ENCODE measurements at places on chromosomes 2 and 18.

GRCh38 chr2:173953047-173953424, 12.1 kb downstream of the SP3 start:
- peaks cover 18% of the 10 kb centered on the region for H3K36me3 ChIP-seq
- peak overlapping the region; percentile 43 for H3K27ac ChIP-seq
- H3K27me3 ChIP-seq, result no peaks in the 10 kb centered on the region
- no peak overlapping the region for H3K4me3 ChIP-seq
- DNase-seq, result no peak
- peaks cover 83% of the 10 kb centered on the region for H3K4me1 ChIP-seq

DNA sequence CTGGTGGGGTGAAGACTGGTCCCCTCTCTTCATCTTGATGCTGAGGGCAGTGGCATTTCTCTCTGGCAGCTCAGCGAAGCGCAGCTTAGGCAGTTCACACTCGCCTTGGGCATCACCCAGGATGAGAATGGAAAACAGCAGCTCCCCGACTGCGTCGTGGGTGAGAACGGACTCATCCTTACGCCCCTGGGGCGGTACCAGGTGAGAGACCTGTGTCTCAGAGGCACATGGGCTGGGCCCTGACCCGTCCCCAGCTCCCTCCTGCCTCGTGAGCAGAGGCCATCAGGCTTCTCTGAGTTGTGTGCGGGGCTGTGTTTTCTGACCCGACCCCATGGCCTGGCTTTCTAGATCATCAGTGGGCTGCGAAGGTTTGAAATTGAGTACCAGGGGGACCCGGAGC, 8.2 kb upstream of the CCDC74A start:
- no peaks in the 10 kb centered on the region for H3K27me3 ChIP-seq
- peaks cover 10% of the 10 kb centered on the region for H3K36me3 ChIP-seq
- DNase-seq, result no peak
- H3K4me1 ChIP-seq, result peaks cover 7% of the 10 kb centered on the region
- H3K4me3 ChIP-seq, result no peak overlapping the region

DNA sequence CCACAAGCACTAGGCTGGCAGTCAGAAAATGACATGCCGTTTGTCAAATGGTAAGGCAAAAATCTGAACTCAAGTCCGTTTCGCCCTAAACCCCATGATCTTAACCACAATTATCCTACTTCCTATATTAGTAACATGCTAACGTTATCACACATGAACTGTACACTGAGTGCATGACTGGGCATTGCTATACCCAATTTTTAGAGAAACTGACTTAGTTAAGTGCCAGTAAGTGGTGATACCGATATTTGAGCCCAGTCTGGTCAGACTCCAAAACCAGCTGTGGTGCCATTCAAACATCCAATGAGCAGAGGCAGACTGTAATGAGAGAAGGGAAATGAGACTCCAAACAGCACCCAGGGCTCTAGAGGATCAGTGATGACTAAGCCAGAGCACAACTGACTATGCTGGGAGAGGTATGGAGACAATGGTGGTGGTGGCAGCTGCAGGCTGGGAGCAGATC, 311.7 kb upstream of the PKDCC start:
- H3K27ac ChIP-seq, result no peak overlapping the region
- no peaks in the 10 kb centered on the region for H3K36me3 ChIP-seq
- H3K27me3 ChIP-seq, result no peaks in the 10 kb centered on the region
- peak; percentile 2 for DNase-seq
- no peaks in the 10 kb centered on the region for H3K4me1 ChIP-seq

DNA sequence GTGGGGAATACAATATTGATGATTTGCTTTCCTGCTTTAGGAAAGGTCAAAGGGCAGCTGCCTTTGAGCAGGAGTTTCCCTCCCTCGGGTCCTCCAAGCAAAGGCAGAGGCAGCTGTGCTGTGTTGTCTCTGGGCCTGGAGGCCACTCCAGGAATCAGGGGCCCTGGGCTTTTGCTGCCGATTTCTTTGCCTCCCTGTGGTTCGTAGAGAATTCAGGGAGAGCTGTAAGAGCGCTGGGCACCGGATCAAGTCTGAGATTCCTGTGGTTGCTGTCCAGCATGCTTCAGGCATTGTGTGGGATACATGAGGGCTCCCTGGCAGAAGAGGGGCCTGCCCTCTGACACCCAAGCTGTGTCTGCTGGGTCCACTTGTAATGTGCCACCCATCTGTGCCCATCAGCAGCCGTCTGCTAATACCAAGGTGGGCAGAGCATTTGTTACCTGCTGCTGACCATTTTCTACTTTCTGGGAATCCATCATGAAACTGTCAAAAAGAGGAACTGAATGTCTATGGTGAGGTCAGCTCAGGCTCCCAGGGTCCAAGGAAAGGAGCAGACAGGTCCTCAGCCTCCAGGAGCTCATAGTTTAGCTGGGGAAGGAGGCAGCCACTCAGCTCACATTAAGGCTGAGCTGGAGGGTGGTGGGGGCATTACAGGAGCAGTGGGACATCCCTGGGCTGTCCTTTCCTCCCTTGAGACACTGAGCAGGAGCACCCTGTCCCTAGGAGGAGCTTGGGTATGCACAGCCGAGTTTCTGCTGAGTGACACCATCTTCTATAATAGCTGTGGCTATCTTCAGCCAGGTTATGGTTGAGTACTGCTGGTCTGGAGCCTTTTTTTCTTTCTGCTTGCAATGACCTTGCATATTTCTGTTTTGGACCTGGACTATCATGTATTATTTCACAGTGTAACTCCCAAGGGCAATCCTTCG, 68.5 kb downstream of the CTIF start:
- no peaks in the 10 kb centered on the region for H3K4me1 ChIP-seq
- H3K36me3 ChIP-seq, result no peaks in the 10 kb centered on the region
- H3K27ac ChIP-seq, result no peak overlapping the region
- no peak overlapping the region for H3K4me3 ChIP-seq
- no peaks in the 10 kb centered on the region for H3K27me3 ChIP-seq
- DNase-seq, result no peak

- H3K4me3 ChIP-seq, result no peak overlapping the region
- H3K27ac ChIP-seq, result no peak overlapping the region
- no peaks in the 10 kb centered on the region for H3K36me3 ChIP-seq
- H3K27me3 ChIP-seq, result peaks cover 6% of the 10 kb centered on the region
- DNase-seq, result no peak
Observed at GRCh38 chr18:10020171-10020570, 106.4 kb downstream of the VAPA start.

DNA sequence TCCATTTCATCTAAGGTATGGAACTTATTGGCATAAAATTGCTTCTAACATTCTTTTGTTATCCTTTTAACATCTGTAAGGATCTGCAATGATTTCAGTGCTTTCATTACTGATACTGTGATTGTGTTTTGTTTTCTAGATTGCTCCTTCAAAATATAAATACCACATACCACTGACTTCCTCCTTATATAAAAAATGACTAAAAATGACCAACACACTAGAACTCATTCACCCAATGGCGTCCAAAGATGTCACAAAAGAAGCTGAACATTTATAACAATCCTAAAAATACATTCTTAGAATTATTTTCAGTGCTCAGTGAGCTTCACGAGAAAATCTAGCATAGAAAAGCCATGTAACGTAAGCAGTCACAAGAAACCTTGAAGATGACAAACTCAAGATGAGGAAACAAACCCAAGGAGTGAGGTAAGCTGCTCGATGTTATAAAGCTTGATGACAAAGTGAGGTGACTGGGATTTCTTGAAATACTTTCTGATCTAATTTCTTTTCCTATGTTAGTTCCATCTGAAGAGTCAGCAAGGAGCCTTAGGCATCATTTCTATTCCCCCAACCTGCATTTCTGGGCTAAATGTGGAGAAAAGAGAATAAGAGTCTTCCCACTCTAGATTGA, 42.6 kb downstream of the PNO1 start:
- H3K4me3 ChIP-seq, result no peak overlapping the region
- H3K27ac ChIP-seq, result peak overlapping the region; percentile 66
- DNase-seq, result no peak
- H3K4me1 ChIP-seq, result peaks cover 64% of the 10 kb centered on the region
- no peaks in the 10 kb centered on the region for H3K27me3 ChIP-seq
- H3K36me3 ChIP-seq, result no peaks in the 10 kb centered on the region

- H3K27me3 ChIP-seq, result no peaks in the 10 kb centered on the region
- H3K27ac ChIP-seq, result no peak overlapping the region
- DNase-seq, result no peak
- peaks cover 9% of the 10 kb centered on the region for H3K4me1 ChIP-seq
- H3K36me3 ChIP-seq, result no peaks in the 10 kb centered on the region
Observed at GRCh38 chr2:98650998-98651397, 42.6 kb downstream of the UNC50 start.

GRCh38 chr2:211802666-211803065, 735.9 kb downstream of the ERBB4 start:
- no peak for DNase-seq
- H3K36me3 ChIP-seq, result no peaks in the 10 kb centered on the region
- no peaks in the 10 kb centered on the region for H3K27me3 ChIP-seq
- H3K27ac ChIP-seq, result no peak overlapping the region

- no peak overlapping the region for H3K27ac ChIP-seq
- H3K4me3 ChIP-seq, result no peak overlapping the region
- peaks cover 17% of the 10 kb centered on the region for H3K36me3 ChIP-seq
- no peak for DNase-seq
- peaks cover 13% of the 10 kb centered on the region for H3K4me1 ChIP-seq
Observed at GRCh38 chr2:238380785-238381184, 45.9 kb upstream of the ASB1 start.

GRCh38 chr2:47688561-47688960, 94.4 kb upstream of the MSH6 start:
- H3K4me3 ChIP-seq, result no peak overlapping the region
- DNase-seq, result no peak
- peaks cover 12% of the 10 kb centered on the region for H3K4me1 ChIP-seq
- H3K27ac ChIP-seq, result no peak overlapping the region
- H3K36me3 ChIP-seq, result no peaks in the 10 kb centered on the region

DNA sequence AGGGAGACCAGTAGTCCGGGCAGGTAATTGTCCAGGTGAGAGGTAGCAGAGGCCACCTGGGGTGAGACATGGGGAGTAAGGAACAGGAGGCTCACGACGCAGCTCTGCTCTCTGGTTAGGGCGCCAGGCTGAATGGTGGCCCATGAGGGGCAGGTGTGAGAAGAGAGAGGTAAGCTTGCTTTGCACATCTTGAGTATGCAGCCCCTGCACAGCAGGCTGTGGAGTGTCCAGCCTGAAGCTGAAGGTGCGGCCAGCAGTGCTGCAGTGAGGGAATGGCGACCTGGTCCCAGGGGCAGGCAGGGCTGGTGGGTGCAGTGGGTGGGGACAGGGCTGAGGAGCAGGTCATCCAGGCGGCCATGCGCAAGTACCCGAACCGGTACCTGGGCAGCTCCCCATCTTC, 15.7 kb downstream of the PRELID3A start:
- no peaks in the 10 kb centered on the region for H3K36me3 ChIP-seq
- no peak overlapping the region for H3K27ac ChIP-seq
- no peak for DNase-seq
- peaks cover 4% of the 10 kb centered on the region for H3K27me3 ChIP-seq
- no peak overlapping the region for H3K4me3 ChIP-seq
- peaks cover 13% of the 10 kb centered on the region for H3K4me1 ChIP-seq

GRCh38 chr18:78607784-78608183, 371.8 kb upstream of the SALL3 start:
- no peak for DNase-seq
- no peaks in the 10 kb centered on the region for H3K36me3 ChIP-seq
- no peaks in the 10 kb centered on the region for H3K27me3 ChIP-seq
- H3K4me1 ChIP-seq, result no peaks in the 10 kb centered on the region

GRCh38 chr18:55220523-55220922, 261.3 kb upstream of the CCDC68 start:
- no peak for DNase-seq
- H3K27ac ChIP-seq, result no peak overlapping the region
- peak overlapping the region; percentile 39 for H3K4me3 ChIP-seq
- H3K4me1 ChIP-seq, result peaks cover 23% of the 10 kb centered on the region

GRCh38 chr2:84879584-84880394, 1.1 kb downstream of the TRABD2A start:
- H3K36me3 ChIP-seq, result no peaks in the 10 kb centered on the region
- H3K4me1 ChIP-seq, result peaks cover 44% of the 10 kb centered on the region
- peak overlapping the region; percentile 95 for H3K4me3 ChIP-seq
- DNase-seq, result peak; percentile 78

DNA sequence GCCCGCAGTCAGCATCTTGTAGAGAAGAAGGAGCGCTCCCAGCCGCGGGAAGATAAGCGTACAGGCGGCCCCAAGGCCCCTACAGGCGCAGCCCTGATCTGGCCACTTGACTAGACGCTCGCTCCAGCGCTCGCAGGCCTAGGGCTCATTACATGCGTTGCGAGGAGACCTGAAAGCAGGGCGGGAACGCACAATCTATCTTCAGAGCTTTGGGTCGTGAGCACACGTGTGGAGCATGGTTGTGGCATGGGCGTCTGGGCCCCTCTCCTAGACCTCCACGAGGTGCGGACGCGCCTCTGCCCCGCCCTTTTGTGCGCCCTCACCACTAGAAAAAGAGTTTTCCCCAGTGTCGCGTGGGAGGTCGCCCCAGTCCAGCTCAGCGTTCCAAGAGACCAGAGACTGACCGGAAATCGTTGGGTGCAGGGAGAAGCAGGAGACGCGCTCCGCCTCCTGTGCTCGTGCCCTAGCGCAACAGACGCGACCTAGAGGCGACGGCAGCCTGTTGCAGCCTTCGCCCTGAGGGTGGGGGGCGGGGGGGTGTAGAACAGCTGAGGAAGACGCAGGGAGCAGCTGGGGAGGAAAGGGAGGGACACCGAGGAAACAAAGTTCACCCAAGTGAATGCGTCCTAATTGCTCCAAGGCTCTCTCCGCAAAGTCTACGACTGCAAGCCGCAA, 12.6 kb downstream of the NR4A2 start:
- H3K4me3 ChIP-seq, result peak overlapping the region; percentile 63
- no peak for DNase-seq
- no peak overlapping the region for H3K27ac ChIP-seq
- peaks cover 40% of the 10 kb centered on the region for H3K4me1 ChIP-seq

DNA sequence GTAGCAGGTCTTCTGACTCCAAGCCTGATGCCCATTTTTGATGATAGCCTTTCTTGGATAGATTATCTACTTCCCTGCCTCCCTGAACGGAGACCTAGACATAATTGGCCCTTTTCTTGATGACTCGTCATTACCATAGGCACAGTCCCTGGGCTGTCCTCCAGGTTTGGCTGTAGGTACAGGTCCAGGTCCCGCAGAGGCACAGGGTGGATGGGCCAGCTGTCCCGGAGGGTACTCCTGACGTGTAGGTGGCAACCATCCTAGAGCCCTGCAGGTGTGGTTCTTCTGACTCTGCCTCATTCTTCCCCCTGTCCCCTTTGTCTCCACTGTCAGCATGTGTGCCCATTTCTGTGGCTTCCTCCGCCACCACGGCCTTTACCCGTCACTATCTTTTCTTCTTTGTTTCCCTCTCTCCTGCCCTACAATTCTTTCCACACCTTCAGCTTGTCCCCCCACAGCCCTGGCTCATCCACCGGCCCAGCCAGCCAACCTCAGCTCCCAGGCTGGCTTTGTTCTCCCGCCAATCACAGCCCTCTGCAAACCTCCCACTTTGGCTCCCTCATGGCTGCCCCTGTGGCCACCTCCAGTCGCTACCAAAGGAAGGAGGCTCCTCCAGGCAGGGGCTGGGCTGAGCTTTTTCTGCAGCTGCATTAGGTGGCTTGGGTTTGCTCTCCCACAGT, 102.8 kb downstream of the SMAD7 start:
- no peaks in the 10 kb centered on the region for H3K36me3 ChIP-seq
- H3K27me3 ChIP-seq, result peaks cover 11% of the 10 kb centered on the region
- DNase-seq, result no peak
- peaks cover 21% of the 10 kb centered on the region for H3K4me1 ChIP-seq
- no peak overlapping the region for H3K4me3 ChIP-seq

Data from naive B cell (primary cell).